ENCODE measurements at places on chromosomes 7 and 10.

DNA sequence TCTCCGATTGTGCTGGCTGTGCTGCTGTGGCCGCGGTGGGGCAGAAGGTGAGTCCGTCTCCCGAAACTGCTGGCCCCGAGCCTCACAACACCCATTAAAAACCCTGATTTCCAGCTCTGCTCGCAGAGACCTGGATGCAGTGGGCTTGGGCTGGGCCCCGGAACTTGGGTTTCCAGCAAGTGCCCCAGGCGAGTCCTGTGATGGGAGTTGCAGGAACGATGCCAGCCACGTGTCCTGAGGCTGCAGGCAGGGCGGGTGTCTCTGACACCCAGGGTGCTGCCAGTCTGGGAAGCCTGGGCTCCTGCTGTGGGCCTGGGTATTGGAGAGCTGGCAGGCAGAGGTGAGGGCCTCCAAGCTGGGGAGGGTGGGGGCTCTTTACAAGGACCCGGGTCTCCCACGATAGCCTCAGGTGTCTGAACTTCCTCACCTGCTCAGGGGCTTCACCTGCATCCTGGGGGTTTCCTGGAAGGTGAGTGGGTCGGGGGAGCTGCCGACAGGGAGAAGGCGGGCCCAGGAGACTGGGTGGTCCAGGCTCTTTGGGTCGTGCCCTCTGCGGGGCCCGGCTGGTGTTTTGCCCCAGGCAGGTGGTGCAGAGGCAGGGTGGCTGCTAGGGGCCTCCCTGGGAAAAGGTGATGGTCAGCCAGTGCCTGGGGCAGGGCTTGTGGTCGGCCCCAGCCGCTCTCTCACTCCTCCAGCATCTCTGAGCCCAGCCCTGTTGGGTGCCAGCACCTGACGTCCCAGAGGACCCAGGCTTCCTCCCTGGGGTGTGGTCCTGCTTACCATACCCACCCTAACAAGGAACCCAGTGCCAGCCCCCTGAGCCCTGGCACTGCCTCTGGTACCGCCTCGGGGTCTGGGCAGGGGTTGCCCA, 180.3 kb downstream of the DNAJB6 start:
- DNase-seq = no peak

- DNase-seq = peak; percentile 60
Observed at GRCh38 chr10:43407148-43407575, 1.8 kb downstream of the HNRNPF start.

DNA sequence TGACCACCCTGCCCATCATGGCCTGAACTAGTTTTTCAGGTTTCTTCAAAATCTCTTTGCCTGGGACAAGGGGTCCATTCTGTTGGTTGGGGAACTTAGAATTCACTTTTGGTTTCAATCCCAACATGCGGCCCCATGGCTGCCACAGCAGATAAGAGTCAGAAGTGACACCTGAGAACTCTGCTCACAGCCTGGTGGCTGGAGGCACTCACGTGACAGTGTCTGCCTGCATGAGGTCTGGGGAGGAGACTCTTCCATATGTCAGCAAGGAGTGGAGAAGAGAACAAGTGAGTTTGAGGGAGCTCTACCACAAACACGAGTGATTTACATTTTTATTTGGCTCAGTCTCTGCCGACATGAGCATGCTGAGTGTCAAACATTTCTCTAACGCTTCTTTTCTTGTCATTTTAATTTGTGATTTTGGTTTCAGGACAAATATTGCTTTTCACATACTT, 370.4 kb downstream of the TNS3 start:
- no peak for DNase-seq

DNA sequence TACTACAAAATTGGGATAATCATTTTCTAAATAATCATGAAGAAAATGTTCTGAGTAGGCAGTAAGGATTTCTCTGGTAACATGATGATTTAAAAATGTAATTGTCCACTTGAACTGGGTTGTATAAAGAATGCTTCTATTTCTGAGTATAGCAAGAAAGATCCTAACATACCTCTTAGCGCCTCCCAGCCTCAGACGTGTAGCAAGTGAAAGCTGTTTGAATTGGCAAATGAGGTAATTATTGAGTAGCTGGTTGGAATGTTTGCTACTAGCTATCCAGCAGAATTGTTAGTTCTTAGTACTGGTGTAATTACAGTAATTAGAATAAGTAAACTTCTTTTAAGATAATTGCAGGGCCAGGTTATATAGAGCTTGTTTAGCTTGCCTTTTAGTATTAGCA, 47.9 kb downstream of the SEPTIN7 start:
- no peak for DNase-seq

DNA sequence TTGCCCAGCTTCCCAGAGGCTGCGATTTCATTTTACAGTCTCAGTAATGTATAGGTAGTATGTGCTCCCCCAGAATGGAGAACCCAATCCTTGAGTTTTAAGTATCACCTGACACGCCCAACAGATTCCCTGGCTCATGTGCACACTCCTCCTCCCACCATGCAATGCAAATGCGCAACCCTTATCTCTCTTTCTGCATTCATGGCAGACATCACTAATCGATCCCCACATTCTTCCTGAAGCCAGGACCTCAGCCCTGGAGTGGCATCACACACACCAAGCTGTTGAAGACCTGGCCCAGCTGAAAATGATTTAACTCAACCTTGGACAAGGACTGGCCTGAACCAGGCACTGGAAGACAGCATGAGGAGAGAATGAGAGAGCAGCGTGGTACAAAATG, 68.4 kb downstream of the ZRANB1 start:
- no peak for DNase-seq

- DNase-seq = no peak
Observed at GRCh38 chr7:1342090-1342640, 109.5 kb downstream of the UNCX start.

DNA sequence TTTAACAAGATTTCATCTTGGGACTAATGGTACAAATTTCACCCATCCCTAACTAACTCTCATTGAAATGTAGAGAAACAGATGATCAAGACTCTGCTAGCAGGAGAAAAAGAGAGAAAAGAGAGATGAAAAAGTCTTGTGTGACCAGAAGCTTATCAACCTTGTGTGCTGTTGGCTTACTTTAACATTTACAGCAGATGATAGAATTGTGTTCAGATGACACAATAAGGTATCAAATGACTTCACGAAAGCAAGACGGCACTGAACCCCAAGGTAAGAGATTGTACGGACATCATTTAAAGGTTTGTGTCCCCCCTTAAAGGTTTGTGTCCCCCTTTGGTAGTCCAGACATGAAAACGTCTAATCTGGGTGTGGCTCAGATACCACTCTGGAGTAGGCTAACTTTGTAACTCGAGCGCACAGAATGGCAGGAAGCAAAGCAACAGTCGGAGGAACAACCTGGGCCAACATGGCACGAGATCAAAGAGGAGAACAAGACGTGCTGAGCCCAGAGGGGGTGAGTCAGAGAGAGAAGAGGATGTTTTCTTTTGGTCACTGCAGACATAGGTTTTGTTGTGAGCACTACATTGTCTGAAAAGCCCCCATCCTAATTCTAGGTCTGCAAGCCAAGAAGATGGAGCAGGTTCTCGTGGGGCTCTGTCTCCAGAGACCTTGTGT, 10.4 kb upstream of the LMBR1 start:
- no peak for DNase-seq

- DNase-seq = peak; percentile 42
Observed at GRCh38 chr7:129779602-129780256, 168.2 kb downstream of the NRF1 start.

DNA sequence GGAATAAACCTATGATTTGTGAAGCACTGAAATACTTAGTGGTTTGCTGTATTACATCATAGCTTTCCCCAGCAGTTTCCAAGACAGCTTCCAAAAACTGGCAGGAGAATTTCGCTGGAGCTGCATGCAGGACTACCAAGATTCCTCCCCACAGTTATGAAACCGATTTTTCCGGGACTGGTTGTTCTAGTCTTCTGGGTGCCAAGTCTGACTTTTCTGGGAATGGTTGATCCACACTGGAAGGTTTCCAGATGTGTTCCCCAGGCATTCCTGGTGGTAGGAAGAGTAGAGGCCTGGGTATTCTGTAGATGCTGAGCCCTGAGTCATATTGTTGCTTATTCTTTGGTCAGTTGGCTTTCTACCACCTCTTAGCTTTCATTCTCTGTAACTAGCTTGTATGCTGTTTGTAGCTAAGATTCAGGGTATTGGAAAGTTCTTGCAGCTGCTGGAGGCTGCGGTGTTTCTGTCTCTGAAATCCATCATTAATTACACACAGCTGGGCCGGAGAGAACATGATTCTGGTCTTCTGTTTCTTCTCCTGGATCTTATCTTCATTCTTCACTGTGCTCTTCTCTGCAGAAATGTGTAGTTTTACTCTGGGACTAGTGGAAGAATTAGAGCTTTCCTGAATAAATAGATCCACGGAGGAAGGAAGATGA, 6.3 kb downstream of the ABCC2 start:
- no peak for DNase-seq

DNA sequence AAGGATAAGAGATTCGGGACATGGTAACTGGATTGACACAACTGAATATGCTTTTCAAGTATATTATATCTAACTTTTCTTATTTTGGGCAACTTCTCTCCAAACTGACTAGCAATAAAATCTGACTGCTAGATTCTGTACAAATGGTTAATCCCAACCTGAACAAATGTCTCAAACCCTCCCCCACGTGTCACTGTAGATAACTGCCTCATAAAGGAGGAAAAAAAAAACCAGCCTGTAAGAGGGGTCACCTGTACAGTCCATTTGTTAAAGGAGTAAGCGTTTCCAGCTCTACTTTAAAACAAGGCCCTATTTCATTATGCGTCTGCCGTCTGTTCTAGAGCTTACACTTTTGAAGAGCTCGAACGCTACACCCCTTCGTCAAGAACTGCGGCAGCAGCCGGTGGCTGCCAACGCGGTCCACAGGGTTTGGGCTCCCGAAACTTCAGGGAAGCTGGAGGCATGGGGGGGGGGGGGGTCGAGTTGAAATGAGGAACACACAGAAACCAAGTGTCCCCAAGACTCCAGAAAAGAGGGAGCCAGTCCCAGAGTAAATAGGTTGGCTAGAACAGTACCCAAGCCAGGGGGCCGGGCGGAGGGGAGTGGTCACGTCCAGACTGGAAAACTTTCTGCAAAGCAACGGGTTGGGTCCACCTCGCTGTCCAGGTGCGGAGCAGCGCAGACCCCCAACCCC, 492 bp downstream of the COG5 start:
- DNase-seq = no peak

- no peak for DNase-seq
Observed at GRCh38 chr10:493391-494148, 195.9 kb downstream of the DIP2C start.
